ENCODE measurements at places on chromosomes 16 and 17.

- DNase-seq = no peak
Measured at GRCh38 chr16:48367441-48368049, 17.7 kb downstream of the SIAH1 start.

DNA sequence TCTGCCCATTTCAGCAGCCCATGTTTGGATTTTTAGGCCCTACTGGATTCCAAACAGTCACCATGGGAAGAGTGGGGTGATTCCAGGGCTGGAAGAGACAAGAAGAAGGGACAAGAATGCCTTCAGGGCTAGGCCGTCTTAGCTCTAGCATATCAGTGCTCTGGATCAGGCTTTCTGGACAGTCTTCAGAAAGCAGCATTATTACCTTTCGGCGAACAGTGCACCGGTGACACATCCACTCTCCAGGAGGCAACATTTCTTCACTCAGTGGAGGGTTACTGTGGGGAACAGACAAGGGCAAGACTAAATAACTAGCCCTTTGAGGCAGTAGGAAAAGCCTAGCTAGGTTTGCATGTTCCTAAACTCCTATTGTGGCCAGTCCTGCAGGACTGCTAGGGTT is 23.9 kb upstream of the DHRS13 start:
- DNase-seq = no peak

- no peak for DNase-seq
Measured at GRCh38 chr17:33939959-33940358, 315.1 kb upstream of the CCL2 start.

DNA sequence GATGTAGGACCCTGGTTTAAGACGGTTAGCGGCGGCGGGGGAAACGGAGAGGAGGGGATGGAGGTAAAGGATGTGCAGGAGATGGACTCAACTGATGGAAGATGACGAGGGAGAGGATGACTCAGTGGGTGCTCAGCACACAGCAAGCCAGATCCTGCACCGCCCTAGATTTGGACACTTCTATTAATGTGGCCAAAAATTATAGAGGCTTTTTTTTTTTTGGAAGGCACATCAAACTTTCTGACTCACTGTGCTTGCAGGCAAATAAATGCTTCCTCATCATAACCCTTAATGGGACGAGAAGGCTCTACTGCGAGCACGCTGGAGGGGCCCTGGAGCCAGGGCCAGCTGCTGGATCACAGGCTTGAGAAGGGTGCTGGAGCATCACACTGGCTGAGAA is 36.0 kb downstream of the RTN4RL1 start:
- peak; percentile 95 for DNase-seq

- DNase-seq = peak; percentile 77
Measured at GRCh38 chr16:66947302-66948065, 12.2 kb downstream of the CES2 start.

DNA sequence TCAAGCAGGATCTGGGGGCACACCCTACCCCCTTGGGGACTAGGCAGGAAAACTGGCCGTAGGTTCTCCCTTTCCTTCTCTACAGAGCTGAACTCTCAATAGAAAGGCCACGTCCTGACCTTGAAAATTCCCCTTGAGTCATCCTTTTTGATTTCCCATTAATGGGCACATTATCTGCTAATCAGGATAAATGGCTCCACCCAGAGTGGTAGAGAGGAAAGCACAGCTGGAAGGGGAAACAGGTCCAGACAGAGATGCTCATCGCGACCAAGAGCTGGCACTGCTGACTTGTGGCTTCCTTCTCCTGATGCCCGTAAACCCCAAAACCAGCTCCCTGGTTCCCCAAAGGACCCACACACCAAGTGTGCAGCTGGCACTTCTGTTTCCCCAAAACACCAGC is 206.5 kb upstream of the CDH5 start:
- DNase-seq = no peak

- DNase-seq = no peak
Measured at GRCh38 chr16:72815348-72816318, 232.3 kb downstream of the ZFHX3 start.

DNA sequence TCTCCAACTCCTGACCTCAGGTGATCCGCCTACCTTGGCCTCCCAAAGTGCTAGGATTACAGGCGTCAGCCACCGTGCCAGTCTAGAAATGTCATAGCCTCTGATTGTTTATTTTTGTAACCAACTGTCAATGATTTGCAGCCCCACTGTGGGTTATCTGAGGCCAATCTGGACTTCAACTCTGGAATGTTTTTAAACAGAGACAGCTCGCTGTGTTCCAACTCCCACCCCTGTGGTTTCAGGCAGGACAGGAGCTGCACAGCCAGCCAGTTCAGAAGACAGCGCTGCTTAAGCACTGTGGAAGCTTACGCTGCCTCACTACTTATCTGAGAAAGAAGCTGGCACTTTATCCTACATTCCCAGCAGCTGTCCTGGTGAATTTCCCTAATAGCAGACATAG is 19.5 kb downstream of the MRM3 start:
- no peak for DNase-seq

GRCh38 chr16:66476328-66477027 is 49.4 kb downstream of the BEAN1 start:
- no peak for DNase-seq

DNA sequence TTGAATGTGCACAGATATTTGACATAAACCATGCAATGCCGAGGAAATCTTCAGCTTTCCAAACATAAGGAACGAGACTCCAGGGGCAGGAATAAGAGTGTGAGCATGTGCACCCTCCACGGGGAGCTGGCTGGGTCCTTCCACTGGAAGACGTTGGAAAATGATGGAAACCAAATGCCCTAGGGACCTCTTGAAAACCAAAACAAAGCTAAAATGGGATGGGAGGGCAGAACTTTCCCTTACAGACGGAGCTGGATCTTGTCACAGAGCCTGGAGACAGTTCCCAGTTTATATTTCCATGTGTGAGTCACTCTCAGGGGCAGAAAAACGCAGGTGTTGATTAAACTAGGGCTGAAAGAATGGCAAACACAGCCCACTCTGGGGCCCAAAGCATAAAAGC is 34.4 kb upstream of the DNAH17 start:
- no peak for DNase-seq

DNA sequence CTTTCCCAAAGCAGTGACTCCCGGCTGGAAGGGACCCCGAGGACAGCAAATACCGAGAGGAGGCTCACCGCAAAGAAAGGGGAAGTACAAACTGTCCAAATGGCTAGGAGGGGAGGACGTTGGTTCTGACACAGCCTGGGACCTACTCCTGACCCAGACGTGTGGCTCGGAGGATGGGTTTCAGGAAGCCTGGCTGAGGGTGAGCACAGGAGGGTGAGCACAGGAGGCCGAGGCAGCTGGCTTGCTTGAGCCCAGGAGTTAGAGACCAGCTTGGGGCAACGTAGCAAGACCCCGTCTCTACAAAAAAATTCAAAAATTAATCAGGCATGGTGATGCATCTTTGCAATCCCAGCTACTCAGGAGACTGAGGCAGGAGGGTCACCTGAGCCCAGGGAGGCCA is 83.2 kb downstream of the C16orf78 start:
- no peak for DNase-seq

DNA sequence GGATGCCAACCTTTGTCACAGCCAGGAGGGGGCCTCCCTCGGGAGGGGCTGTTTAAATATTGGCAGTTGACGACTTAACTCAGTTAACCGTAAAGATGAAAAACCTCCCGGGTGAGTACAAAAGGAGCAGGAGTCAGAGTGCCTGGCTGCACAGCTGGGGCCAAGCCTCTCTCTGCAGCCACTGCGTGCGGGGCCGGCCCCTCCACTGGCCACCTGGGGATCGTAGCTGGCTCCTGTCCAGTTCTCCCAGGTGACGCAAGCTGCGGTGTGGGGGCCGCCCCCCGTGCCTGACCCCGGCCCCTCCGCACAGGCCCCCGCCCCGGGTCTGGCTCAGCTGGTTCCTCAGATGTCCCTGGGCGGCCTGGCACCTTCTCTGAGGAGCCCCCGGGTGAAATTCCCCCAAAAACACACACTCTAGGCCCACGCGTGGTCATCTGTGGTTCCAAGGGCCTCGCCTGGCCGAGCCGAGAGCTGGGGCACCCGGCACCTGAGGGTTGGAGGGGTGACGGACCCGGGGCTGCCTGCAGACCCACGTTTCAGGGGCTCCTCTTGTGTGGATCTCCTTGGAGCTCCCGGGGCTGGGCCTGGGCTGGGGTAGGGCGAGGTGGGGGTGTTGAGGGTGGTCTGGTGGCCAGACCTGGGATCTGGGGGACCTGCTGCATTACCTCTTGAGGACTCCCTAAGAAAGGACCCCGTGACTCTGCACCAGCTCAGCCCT is 7.4 kb upstream of the CACNA1H start:
- DNase-seq = no peak

- no peak for DNase-seq
Measured at GRCh38 chr16:2701272-2701671, 18.8 kb downstream of the PRSS27 start.

DNA sequence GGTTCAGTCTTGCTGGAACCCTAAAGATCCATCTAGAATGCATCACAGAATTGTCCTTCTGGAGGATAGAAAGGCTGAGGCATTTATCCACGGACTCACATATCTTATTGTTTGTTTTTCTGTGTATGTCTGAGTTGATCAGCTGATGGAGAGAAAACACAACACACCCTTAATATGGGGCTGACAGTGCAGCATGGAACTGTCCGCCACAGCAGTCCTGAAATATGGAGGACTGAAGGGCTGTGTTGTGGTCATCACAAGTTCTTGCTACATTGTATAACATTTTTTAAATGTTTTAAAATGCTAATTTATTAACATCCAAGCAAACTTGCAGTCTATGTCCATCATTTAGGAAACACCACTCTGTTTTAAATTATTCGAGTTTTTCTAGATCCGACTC is 448.9 kb upstream of the ERCC4 start:
- DNase-seq = no peak

DNA sequence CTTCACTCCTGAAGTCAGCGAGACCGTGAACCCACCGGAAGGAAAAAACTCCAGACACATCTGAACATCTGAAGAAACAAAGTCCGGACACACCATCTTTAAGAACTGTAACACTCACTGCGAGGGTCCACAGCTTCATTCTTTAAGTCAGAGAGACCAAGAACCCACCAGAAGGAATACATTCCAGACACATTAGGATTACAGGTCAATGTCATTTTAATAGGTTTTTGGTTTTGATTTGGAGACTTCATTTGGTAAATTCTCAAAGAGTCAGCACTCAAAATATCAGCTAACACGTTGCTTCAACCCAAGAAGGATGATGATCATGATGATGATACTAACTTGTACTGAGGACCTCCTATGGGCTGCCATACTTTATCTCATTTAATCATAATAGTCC is 7.6 kb upstream of the BMERB1 start:
- no peak for DNase-seq

DNA sequence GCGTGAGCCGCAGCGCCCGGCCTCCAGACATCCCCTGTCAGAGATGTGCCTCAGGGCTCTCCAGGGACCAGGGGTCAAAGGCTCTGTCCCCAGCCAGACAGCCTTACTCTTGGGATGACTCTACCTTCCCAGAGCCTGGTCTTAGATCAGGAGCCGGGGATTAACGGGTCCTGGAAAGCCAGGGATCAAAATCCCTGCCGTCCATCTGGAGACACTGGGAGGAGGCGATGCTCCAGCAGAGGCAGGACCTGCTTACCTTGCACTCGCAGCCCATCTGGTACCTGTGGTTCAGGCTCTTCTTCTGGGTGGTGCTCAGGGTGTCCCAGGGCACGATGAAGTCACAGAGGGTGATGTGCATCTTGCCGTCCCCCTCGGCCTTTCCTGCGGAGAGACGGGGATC is 16.7 kb upstream of the USP36 start:
- DNase-seq = no peak

DNA sequence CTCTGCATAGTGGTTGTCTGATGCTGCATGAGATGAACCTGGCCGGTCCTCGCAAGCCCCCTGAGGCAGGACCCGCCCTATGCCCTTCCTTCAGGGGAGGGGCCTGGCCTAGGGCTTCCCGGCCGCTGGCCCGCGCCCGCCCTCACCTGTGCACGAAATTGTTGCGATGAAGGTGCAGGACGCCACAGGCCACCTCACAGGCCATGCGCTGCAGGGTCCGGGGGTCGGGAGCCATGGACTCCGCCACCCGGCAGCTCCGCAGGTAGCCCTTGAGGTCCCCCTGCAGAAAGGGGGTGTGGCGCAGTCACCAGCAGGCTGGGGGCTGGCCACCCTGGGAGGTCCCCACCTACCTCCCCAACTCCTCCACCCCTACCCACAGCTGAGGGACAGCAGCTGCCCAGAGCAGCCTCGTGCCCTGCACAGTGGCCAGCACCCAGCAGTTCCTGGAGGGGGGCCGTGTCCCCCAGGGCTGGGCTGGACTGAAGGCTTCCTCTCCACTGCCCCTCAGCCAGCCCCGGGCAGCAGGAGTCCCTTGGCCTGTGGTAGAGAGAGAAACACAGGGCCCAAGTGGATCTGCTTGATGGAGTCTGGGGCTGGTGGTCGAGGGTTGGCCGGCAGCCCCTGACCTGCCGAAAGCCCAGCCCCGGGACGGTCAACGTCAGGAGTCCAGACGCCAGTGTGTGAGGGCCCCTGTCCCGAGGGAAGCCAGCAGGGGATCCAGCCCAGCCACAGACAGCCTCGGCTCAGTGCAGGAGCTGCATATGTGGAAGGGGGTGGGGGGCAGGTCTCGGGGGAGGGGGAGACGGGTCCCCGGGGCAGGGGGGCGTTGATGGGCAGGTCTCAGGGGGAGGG is 38.8 kb upstream of the PVALEF start:
- DNase-seq = no peak

GRCh38 chr16:25012525-25012991 is 2.6 kb downstream of the ARHGAP17 start:
- no peak for DNase-seq

GRCh38 chr17:72588961-72589360 is 468.1 kb downstream of the SOX9 start:
- DNase-seq = peak; percentile 53

DNA sequence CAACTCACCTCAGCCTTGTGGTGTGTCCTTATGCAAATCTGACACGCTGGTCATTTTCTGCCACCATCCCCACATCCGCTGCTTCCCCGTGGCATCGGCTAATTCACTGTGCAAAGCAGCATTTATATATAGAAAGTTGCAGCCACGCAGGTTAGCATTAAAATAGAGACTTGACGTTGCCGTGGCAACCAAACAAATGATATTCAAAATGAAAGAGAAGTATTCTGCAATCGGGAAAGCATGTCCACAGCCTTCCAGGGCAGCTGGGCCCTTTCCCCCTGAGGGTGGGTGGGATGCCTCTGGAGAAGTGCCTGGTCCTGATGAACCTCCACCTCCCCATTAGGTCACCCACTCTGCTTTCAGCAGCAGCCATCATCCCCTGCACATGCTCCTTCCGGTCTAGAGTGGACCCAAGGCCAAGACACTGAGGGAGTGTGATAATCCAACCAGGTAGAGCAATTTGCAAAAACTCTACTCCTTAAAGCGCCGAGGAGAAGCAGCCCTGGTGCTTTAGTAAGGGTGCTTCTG is 138.7 kb downstream of the GAS7 start:
- no peak for DNase-seq

GRCh38 chr17:35732806-35733136 is 1.3 kb downstream of the RASL10B start:
- DNase-seq = no peak

GRCh38 chr16:9013508-9013864 is 49.8 kb upstream of the USP7 start:
- no peak for DNase-seq
